ENCODE measurements at places on chromosomes 12 and 14. TPM values are rescaled to one million over a fixed set of nuclear protein-coding genes. Genes with fewer than 3 reads are reported as not detected.

DNA sequence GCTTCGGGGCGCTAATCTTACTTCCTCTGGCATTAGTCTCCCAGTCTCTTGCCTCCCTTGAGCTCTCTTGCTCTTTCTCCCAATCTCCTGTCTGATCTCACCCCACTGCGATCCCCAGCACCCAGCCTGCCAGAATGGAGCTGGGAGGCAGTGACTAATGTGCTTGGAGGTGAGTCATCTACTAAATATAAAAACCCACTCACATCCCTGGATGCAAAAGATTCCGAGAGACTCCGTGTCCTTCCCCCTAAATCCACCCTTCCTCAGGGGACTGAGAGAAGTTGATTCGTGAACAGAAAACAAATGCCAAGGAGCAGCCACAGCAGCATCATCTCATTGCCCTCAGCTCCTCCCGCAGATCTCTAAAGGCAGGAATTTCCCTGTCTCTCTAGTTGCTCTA is 45.7 kb upstream of the KCNA5 start:
- no peak overlapping the region for H3K4me3 ChIP-seq
- no peak overlapping the region for H3K27ac ChIP-seq
- H3K4me1 ChIP-seq, result no peaks in the 10 kb centered on the region
- DNase-seq, result no peak

ALKBH1 gene
- 18.5 TPM for total RNA-seq

GRCh38 chr12:120249875-120250795 is 15.4 kb downstream of the PXN start:
- DNase-seq, result no peak
- no peaks in the 10 kb centered on the region for H3K27me3 ChIP-seq
- peaks cover 13% of the 10 kb centered on the region for H3K36me3 ChIP-seq
- H3K4me3 ChIP-seq, result peak overlapping the region; percentile 60
- peak overlapping the region; percentile 85 for H3K27ac ChIP-seq
- peaks cover 70% of the 10 kb centered on the region for H3K4me1 ChIP-seq

TRAF3 gene
- 39.6 TPM for total RNA-seq

GRCh38 chr12:123267991-123268843 is 3.4 kb downstream of the CDK2AP1 start:
- no peaks in the 10 kb centered on the region for H3K27me3 ChIP-seq
- H3K4me1 ChIP-seq, result peaks cover 18% of the 10 kb centered on the region
- H3K36me3 ChIP-seq, result peaks cover 11% of the 10 kb centered on the region
- peak overlapping the region; percentile 92 for H3K4me3 ChIP-seq
- peak overlapping the region; percentile 31 for H3K27ac ChIP-seq

ENO2 gene
- 140 TPM for total RNA-seq

RAD52 gene
- 11.4 TPM for total RNA-seq

DNA sequence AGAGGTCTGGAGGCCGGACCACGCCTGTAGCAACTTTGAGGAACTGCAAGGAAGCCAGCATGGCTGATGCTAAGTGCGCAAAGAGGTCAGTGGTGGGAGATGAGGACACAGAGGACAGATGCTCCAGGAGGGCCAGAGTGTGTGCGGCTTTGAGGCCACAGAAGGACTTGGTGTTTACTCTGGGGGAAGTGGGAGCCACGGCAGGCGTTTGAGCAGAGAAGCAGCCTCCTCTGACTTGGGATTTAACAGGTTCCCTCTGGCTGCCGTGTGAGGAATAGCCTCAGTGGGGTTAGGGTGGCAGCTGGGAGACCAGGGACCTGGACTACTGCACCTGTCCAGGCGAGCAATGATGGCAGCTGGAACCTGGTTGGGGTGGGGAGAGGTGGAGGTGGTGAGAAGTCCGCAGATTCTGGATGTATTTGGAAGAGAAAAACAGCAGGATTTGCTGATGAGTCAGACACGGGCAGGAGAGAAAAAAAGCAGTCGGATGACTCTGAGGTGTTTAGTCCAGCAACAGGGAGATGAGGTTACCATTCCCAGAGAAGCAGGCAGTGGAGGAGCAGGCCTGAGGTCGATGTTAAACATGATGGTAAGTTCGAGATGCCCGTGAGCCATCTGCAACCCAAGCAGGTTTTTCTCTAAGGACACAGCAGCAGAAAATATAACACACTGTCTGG is 143.5 kb downstream of the SCARB1 start:
- no peaks in the 10 kb centered on the region for H3K27me3 ChIP-seq
- H3K4me1 ChIP-seq, result no peaks in the 10 kb centered on the region
- H3K4me3 ChIP-seq, result no peak overlapping the region
- no peak for DNase-seq
- no peaks in the 10 kb centered on the region for H3K36me3 ChIP-seq

P2RX2 gene
- total RNA-seq, result not detected

FERMT2 gene
- 2.3 TPM for total RNA-seq

DNA sequence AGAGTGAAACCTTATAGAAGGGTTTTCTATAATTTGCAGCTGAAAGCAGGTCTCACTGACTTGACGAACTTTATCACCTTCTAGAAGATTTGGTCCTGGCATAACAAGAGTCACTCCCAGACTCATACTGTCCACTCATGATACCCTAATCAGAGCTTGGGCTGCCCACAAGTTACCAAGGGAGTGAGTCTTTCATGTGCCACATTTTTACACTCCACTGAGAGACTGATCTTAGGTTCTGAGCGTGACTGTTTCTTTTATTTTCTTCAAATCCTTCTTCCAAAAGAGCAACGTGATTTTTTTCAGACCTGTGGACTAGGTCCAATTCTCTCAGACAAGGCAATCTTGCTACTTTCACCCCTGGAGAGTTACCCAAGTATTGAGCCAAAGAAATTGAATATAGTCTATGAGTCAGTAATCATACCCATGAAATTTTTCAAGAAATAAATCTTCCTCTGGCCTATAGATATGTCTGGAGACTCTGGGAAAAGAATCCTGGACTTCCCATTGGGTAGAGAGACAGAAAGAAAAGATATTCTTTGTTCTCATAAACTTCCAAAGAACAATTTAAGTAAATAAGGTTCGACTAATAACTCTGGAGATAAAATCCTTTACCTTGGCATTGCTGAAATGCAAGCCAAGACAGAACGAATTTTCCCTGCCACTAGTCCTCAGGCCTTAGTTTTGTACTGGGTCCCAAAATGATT is 26.9 kb downstream of the SIX1 start:
- DNase-seq, result no peak
- no peak overlapping the region for H3K27ac ChIP-seq
- no peaks in the 10 kb centered on the region for H3K36me3 ChIP-seq
- no peak overlapping the region for H3K4me3 ChIP-seq

KRT72 gene
- total RNA-seq, result not detected

- no peak overlapping the region for H3K4me3 ChIP-seq
- no peak for DNase-seq
- H3K27me3 ChIP-seq, result no peaks in the 10 kb centered on the region
- H3K36me3 ChIP-seq, result peaks cover 50% of the 10 kb centered on the region
- H3K4me1 ChIP-seq, result peaks cover 64% of the 10 kb centered on the region
These were observed 256.5 kb upstream of the CRY1 start for GRCh38 chr12:107349839-107350238.

- no peak overlapping the region for H3K4me3 ChIP-seq
- H3K27me3 ChIP-seq, result peaks cover 4% of the 10 kb centered on the region
- no peak overlapping the region for H3K27ac ChIP-seq
- no peak for DNase-seq
These were observed 91.9 kb downstream of the FRMD6 start for GRCh38 chr14:51743588-51744000.

CLEC9A gene
- not detected for total RNA-seq

KRT77 gene
- not detected for total RNA-seq

DNA sequence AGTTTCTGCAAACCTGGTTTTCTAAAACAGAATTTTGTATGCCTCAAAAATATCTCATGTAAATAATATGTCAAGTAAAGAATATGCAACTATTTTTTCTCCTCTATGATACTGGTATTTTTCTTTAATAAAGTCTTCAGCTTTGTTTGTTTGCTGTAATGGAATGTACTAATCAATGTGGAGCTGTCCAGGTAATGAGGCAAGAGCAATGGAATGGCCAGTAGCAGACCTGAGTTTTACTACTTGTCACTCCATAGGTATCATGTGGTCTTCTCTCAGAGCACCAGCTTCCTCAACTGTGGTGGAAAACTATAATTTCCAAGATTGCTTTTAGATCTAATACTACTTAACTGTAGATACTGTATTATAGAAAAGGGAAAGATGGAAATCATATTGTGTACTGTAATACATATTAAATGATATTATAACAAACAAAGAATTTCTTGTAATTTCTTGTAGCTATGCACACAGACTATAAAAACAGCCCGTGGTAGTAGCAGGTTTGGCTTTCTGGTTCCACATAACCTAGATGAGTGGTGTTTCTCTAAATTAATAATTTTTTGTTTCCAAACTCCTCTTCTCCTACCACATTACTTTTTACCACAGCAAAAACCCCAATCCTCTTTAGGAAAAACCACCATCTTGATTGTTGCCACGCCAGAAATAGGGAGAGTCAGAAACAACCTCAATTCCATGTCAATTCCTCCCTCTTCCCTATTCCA is 70.6 kb downstream of the KIF21A start:
- peaks cover 6% of the 10 kb centered on the region for H3K36me3 ChIP-seq
- no peak for DNase-seq
- H3K27me3 ChIP-seq, result no peaks in the 10 kb centered on the region
- peak overlapping the region; percentile 1 for H3K4me3 ChIP-seq
- peak overlapping the region; percentile 4 for H3K27ac ChIP-seq

DNA sequence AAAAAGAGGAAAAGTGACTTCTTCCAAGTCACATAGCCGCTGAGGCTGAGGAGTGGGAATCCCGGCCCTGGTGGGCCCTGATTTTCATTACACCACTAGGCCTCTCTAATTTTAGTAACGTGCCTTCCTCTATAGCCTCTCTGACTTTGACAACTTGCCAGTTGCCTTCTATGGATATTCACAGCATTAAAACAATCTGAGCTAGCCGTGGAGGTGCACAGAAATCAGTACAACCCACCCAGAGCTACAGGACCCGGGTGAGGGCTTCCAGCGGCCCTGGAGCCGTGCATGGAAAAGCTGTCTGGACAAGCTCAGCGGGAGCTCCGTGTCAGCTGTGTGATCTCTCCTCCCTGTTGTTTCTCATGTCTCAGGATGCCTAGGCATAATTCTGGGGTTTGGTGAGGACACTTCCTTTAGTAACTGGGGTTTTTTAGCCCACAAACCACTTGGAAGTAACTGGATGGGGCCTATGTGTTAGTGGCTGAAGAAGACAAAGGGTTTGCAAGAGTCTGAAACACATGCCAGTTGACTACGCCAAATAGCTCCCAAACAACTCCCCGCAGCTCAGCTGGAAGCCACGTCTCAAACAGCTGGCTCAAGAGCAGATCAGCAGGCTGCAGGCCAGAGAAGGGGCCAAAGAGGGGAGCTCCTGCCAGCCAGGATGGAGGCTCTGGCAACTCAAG is 53.0 kb downstream of the SSH1 start:
- no peaks in the 10 kb centered on the region for H3K27me3 ChIP-seq
- H3K27ac ChIP-seq, result no peak overlapping the region
- peaks cover 7% of the 10 kb centered on the region for H3K4me1 ChIP-seq
- DNase-seq, result no peak

ZNF385A gene
- total RNA-seq, result 1.1 TPM

DNA sequence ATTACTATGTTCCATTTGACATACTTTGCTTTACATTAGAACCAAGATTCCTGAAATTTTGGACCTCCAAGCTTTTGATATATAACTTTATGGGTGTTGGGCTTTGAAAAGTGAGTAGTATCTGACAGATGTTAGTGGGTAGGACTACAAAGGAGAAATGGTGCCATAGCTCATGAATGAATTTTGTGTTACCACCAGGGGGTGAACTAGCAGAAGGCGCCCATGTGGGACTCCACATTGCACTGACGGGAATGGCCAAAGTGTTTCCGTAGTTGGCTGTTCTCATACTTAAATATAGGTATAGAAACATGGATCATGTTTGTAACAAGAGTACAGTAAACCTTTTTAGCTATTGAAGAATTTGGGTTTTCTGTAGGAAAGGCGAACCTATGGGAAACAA is 337.5 kb downstream of the FLRT2 start:
- H3K4me1 ChIP-seq, result no peaks in the 10 kb centered on the region
- no peaks in the 10 kb centered on the region for H3K36me3 ChIP-seq
- H3K4me3 ChIP-seq, result no peak overlapping the region

GPR135 gene
- total RNA-seq, result 0.97 TPM

PTPN21 gene
- 0.25 TPM for total RNA-seq

GRCh38 chr12:46158501-46158900 is 110.3 kb downstream of the SLC38A1 start:
- DNase-seq, result no peak
- H3K4me3 ChIP-seq, result no peak overlapping the region
- no peaks in the 10 kb centered on the region for H3K27me3 ChIP-seq
- no peak overlapping the region for H3K27ac ChIP-seq
- H3K4me1 ChIP-seq, result peaks cover 26% of the 10 kb centered on the region

BBOF1 gene
- 1.9 TPM for total RNA-seq

DNA sequence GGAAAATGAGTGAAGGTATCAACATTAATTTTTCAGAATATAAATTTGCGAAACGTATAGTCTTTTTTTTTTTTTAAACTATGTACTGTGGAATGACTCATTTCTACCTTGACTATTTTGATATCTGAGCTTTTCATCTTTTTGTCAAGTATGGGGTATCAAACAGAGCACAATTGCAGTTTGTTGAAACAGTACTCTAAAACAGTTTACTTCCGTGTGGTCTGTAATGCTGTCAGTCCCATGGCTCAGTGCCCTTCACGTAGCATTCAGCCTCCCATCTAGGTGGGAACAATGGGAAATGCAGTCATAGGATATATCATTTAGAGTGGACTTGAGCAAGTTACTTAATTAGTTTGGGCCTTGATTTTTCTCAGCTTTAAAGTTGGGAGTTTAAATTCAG is 139.5 kb downstream of the ERC1 start:
- H3K4me1 ChIP-seq, result peaks cover 34% of the 10 kb centered on the region
- DNase-seq, result no peak
- no peaks in the 10 kb centered on the region for H3K27me3 ChIP-seq
- H3K4me3 ChIP-seq, result no peak overlapping the region
- H3K27ac ChIP-seq, result no peak overlapping the region

DNA sequence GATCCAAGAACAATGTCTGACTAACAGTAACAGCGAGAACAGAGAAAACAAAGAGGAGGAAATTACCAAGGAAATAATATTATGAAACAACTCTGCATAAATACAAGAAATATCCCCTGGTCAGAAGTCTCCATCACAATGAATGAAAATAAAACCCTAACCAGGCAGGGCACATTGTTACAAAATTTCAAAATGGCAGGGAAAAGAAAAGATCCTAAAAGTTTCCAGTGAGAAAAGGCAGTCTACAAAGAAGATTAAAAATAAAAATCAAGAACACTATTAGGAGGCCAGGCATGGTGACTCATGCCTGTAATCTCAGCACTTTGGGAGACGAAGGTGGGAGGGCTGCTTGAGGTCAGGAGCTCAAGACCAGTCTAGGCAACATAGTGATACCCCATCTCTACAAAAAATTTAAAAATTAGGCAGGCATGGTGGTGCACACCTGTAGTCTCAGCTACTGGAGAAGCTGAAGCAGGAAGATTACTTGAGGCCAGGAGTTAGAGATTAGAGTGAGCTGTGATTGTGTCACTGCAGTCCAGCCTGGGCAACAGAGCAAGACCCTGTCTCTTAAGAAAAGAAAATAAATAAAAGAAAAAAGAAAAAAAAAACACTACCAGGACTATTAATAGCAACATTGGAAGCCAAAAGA is 47.8 kb downstream of the FERMT2 start:
- H3K4me3 ChIP-seq, result no peak overlapping the region
- H3K27me3 ChIP-seq, result peaks cover 3% of the 10 kb centered on the region
- no peaks in the 10 kb centered on the region for H3K4me1 ChIP-seq
- no peak overlapping the region for H3K27ac ChIP-seq
- DNase-seq, result no peak
- H3K36me3 ChIP-seq, result no peaks in the 10 kb centered on the region

- H3K36me3 ChIP-seq, result no peaks in the 10 kb centered on the region
- no peak overlapping the region for H3K27ac ChIP-seq
- peaks cover 16% of the 10 kb centered on the region for H3K27me3 ChIP-seq
- DNase-seq, result no peak
- no peaks in the 10 kb centered on the region for H3K4me1 ChIP-seq
These were observed 31.3 kb upstream of the NR1H4 start for GRCh38 chr12:100442403-100442802.

RHEBL1 gene
- 11.0 TPM for total RNA-seq

MBIP gene
- total RNA-seq, result 33.1 TPM
